ENCODE measurements at places on chromosomes 3 and 15.
A peak's percentile ranks its signal among the peaks of the same experiment; 100 is the strongest.

DNA sequence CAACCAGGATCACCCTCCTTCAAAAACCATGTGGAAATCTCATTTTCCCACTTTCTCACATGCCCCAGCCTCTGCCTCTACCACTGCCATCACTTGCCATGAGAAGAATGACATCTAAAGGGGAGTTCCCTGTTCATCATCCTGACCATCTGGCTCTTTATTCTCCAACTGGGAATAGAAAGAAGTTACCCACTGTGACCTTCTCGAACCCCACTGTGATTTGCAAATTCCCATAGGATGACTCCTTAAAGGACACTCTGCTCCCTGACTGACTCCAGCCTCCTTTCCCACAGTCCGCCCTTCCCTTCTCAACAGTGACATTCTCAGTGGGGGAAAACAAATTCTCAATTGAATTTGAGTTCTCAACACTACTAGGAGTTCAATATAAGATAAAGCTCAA, 440.5 kb downstream of the NR2F2 start:
- H3K27me3 ChIP-seq = no peaks in the 10 kb centered on the region
- DNase-seq = peak; percentile 28
- no peaks in the 10 kb centered on the region for H3K36me3 ChIP-seq

- DNase-seq = peak; percentile 57
- no peaks in the 10 kb centered on the region for H3K36me3 ChIP-seq
- H3K27ac ChIP-seq = no peak overlapping the region
- H3K27me3 ChIP-seq = no peaks in the 10 kb centered on the region
- H3K4me3 ChIP-seq = no peak overlapping the region
- H3K4me1 ChIP-seq = no peaks in the 10 kb centered on the region
Observed at GRCh38 chr3:185332026-185332735, 30.8 kb upstream of the MAP3K13 start.

DNA sequence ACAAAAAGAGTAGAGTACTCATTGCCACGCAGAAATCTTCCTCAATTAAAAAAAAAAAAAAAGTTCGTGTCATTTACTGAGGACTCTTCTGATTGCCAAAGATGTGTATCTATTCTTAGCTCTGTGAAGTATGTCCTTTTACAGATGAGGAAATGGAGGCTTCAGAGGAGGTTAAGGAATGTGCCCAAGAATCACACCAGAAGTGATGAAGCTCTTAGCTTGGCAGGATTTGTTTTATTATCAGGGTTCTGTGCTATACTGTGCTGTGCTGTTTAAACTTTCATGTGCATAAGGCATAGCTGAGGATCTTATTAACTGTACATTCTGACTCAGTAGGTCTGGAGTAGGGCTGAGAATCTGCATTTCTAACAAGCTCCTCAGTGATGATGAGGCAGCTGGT, 665.2 kb upstream of the ADAMTS9 start:
- H3K4me3 ChIP-seq = no peak overlapping the region
- H3K36me3 ChIP-seq = no peaks in the 10 kb centered on the region
- H3K27ac ChIP-seq = no peak overlapping the region
- H3K4me1 ChIP-seq = no peaks in the 10 kb centered on the region
- DNase-seq = no peak
- no peaks in the 10 kb centered on the region for H3K27me3 ChIP-seq

DNA sequence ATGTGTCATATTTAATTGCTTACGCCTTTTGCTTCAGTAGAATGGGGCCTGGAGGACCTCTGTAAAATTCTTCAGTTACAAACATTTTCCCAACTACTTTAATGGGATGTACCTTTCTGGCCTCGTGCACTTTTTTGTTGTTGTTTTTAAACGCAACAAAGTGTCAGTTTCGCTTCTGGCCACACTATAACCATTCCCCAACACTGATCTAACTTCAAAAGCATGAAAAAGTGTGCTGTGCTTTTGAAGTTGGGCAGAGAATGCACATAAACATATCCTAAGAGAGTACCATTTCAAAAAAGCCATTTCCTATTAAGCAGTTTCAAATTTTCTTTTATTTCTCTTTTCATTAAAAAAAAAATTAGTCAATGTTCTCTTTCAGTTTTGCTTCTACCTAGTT, 435.8 kb downstream of the CNTN6 start:
- no peak overlapping the region for H3K27ac ChIP-seq
- no peaks in the 10 kb centered on the region for H3K36me3 ChIP-seq
- DNase-seq = no peak

GRCh38 chr3:187942658-187943241, 197.5 kb upstream of the BCL6 start:
- H3K27me3 ChIP-seq = no peaks in the 10 kb centered on the region
- H3K27ac ChIP-seq = no peak overlapping the region
- no peaks in the 10 kb centered on the region for H3K4me1 ChIP-seq
- DNase-seq = no peak
- H3K4me3 ChIP-seq = no peak overlapping the region
- no peaks in the 10 kb centered on the region for H3K36me3 ChIP-seq

- H3K27ac ChIP-seq = no peak overlapping the region
- no peaks in the 10 kb centered on the region for H3K4me1 ChIP-seq
- H3K27me3 ChIP-seq = no peaks in the 10 kb centered on the region
Observed at GRCh38 chr15:90780916-90781315, 63.8 kb downstream of the BLM start.
